CD4-positive, alpha-beta T cell treated with Interleukin-15 for 4 hours (primary cell): ENCODE measurements at places on chromosomes 1 and 21.

GRCh38 chr1:225995919-225996864 is 3.0 kb downstream of the SDE2 start:
- DNase-seq, result no peak

DNA sequence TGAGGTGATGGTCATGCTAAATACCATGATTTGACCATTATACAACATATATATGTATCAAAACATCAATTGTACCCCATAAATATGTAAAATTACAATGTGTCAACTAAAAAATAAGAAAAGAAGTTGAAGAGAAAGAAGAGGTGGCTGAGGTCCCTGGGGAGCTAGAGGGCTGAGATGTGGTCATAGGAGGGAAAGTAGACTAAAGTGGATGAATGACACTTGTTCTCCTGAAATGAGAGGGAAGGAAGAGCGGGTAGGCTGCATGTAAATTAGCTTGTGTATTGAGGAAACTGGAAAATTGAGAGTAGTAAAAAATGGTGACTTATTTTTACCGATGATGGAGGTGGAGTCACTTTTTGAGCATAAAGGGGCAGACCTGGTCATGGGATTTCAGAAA is 117.0 kb downstream of the ST6GALNAC3 start:
- no peak for DNase-seq

GRCh38 chr1:200610846-200611245 is 9.7 kb downstream of the KIF14 start:
- no peak for DNase-seq

- no peak for DNase-seq
Measured at GRCh38 chr1:182766881-182767645, 22.5 kb upstream of the NPL start.

GRCh38 chr1:36088577-36089392 is at the start of gene ADPRS:
TSS of gene ADPRS (plus strand) at chr1:36088892. CDS start at chr1:36088905, 13 bp downstream.
- DNase-seq, result peak; percentile 90
